ENCODE measurements at places on chromosomes 12 and 14.
A peak's percentile ranks its signal among the peaks of the same experiment; 100 is the strongest.

GRCh38 chr12:112800183-112800582 is 8.6 kb downstream of the RPH3A start:
- no peak for DNase-seq

DNA sequence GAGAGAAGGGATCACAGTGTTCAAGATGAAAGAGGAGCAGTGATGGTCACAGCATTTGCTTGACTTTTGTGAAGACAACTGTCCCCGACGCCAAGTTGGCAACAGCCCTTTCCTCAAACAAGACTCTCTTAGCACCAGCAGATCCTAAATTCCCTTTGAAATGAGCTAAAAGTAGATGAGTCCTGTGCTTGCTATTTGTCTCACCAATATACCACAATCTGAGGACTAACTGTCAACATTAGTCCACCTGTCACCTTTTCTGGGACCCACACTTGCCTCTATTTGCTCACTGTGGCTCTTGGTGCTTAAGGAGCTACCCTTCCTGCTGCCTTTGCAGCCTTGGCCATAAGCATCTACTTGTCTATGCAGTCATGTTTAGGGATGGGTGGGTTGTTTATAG is 47.4 kb upstream of the COL2A1 start:
- no peak for DNase-seq

- DNase-seq = no peak
These were observed 709.0 kb upstream of the FOXG1 start for GRCh38 chr14:28057359-28058296.

GRCh38 chr12:45351921-45352670 is 136.2 kb downstream of the ANO6 start:
- DNase-seq = no peak

DNA sequence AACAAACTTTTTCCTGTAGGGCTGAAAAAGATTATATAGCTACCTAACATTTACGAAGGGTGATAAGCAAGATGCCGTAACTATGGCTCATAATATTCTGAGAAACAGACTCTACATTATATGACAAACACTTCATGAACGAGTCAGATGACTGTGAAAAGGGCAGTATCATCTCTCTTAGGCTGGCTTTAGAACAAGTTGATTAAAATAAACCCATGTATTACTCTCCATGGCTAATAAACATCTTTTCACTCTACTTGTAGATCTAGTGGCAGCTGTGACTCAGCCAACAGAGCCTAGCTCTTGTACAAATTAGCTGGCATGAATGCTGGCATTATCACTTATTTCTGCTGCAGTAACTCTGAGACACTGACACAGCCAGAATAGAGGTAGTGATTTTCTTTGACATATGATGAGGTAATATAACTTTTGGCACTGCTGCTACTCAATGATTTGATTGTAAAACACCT is 47.1 kb downstream of the SLC2A13 start:
- no peak for DNase-seq

DNA sequence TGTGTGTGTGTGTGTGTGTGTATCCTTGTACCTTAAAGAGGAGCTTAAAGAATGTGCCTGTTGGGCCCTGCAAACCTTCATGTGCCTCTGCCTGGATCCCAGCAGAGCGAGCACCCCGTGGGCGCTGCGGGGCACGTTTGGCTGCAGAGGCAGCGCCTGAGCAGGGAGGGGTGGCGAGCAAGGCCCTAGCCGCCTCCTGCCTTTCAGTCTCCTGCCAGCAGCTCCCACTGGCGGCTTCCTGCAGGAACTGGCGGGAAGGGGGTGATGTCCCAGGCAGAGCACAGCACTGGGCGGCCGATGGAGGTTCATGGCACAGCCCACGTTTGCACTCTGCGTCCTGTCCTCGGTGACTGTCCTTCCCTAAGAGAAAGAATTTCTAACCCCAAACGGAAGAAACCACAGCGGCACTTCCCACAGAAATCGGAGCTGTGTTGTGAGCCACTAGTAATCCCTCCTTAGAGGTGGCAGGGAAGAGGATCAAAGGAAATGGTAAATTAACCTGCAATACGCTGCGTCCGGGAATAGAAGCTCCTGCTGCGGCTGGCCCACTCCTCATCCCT is 19.8 kb downstream of the ZBTB42 start:
- peak; percentile 24 for DNase-seq

DNA sequence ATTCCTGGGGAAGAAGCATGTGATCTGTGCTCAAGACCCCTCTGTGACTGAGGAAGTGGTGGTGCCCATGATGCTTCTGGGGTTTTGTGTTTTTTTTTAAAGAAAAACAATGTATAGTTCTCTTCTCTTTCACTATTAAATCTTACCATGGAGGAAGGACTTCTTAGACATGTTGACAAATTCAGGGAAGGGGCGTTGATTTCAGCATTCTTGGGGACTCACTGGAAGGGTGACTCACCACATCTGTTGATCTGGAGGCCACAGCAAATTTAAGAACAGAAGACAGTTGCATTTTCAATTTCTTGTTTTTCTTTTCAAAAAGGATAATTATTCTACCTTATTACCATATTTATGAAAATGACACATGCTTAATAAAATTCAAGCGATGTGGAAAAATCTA is 152.9 kb upstream of the RTL1 start:
- DNase-seq = no peak

DNA sequence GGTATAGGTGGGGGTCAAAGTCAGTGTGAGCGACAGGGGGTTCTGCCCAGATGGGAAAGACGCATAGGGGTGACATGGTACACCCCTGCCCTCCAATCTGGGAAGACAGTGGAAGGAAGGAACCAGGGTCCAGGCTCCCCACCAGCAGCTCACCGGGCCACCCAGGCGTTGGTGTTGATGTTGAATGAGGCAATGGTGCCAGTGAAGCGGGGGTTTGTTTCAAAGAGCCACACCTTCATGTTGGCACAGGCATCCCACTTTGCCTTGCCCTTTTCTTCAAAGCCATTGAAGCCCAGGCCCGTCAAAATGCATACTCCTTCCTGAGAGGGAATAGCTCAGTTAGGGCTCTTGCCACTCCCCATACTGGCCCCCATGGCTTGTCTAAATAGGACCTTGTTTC is 7.5 kb downstream of the EMG1 start:
- no peak for DNase-seq

- DNase-seq = no peak
These were observed 90.5 kb upstream of the FOXN3 start for GRCh38 chr14:89507521-89507920.

GRCh38 chr12:96193725-96194575 is at the start of gene ELK3:
TSS of gene ELK3 (plus strand) at chr12:96194375.
- peak; percentile 68 for DNase-seq

GRCh38 chr12:102513739-102514138 is 33.4 kb upstream of the IGF1 start:
- no peak for DNase-seq

- DNase-seq = peak; percentile 79
These were observed 147.9 kb upstream of the HIF1A start for GRCh38 chr14:61547186-61548069.

DNA sequence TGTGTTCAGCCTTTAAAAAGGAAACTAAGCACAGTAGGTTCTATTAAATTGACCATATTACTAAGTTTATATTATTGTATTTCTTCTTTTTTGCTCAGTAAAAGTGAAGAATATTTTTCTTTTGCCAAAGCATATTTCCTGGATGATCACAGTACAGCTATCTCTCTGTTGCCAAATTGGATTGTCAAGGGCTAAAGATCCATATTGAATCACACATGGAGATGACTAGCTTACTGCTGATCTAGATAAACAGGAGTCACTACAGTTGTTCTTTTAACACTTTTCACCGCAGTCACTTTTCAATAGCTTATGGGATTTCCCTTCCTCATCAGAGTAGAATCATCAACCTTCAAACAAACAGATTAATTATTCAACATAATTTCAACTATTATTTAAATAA is 78.6 kb downstream of the LRRC9 start:
- no peak for DNase-seq

GRCh38 chr12:93297032-93297431 is 80.7 kb upstream of the NUDT4 start:
- DNase-seq = no peak

DNA sequence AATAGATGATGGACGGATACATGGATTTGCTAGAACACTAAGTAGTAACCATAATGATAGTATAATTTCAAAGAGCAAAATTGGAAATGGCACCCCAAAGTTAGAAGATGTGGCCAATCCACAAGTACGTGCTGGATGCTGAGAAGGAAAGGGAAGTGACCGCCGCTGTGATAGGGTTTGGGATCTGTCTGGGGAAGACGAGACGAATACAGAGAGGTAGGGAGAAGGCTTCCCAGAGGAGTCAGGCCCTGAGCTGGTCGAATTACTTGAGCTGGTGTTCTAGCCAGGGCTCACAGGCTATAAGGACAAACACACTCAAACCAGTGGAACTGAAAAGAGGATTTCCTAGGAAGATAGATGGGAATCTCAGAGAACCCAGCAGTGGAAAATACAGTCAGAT is 9.4 kb upstream of the ACVR1B start:
- no peak for DNase-seq

- peak; percentile 71 for DNase-seq
These were observed 255.8 kb upstream of the FOXN3 start for GRCh38 chr14:89672636-89673511.
